ENCODE measurements at places on chromosomes 11 and 22.

DNA sequence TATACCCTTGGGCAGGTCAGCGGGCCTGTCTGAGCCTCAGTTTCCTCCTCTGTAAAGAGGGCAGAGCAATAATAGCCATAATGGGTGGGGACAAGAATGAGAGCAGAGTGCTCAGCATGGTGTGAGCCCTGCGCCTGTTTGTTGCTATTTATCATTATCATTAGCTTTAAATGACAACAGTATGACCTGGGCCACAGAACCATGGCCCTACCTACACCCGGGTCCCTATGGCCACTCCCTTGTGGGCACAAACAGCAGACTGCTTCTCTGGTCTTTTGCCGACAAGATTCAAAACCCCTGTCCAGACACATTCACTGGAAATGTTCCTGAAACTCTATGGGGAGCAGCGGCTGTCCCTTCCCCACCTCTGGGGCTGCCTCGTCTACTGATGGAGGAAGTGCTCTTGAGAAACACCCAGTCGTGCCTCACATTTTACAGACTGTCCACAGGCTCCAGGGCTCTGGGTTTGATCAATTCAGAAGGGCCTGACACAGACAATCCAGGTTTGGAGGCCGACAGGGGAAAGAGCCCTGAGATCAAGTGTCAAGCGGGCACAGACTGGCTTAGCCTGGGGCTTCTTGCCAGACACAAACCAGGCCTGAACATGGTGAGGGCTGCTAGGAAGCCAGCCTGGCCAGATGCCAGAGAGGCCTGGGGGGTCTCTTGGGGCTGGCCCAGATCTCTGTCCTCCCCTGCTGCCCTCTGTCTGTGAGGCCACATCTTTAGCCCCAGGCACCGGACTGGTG, 112.5 kb upstream of the CD82 start:
- DNase-seq: no peak

- DNase-seq: no peak
These were observed 135.2 kb upstream of the NAV2 start for GRCh38 chr11:19577391-19577975.

DNA sequence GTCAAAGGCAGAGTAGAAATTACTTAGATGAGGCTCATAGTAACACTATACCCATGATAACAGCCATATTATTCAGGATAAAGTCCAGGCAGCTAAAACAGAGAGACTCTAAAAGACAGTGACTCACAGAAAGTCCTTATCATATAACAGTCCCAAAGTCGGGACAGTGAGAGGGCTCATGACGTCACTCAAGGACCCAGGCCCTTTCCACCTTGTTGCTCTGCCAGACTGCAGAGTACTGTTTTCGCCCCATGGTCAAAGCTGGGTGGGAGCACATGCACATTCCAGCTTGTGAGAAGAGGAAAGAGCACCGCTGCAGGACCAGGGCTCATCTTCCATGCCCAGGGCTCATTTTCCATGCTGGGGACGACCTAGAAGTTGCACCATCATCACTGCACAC, 29.4 kb upstream of the NUP50 start:
- no peak for DNase-seq

DNA sequence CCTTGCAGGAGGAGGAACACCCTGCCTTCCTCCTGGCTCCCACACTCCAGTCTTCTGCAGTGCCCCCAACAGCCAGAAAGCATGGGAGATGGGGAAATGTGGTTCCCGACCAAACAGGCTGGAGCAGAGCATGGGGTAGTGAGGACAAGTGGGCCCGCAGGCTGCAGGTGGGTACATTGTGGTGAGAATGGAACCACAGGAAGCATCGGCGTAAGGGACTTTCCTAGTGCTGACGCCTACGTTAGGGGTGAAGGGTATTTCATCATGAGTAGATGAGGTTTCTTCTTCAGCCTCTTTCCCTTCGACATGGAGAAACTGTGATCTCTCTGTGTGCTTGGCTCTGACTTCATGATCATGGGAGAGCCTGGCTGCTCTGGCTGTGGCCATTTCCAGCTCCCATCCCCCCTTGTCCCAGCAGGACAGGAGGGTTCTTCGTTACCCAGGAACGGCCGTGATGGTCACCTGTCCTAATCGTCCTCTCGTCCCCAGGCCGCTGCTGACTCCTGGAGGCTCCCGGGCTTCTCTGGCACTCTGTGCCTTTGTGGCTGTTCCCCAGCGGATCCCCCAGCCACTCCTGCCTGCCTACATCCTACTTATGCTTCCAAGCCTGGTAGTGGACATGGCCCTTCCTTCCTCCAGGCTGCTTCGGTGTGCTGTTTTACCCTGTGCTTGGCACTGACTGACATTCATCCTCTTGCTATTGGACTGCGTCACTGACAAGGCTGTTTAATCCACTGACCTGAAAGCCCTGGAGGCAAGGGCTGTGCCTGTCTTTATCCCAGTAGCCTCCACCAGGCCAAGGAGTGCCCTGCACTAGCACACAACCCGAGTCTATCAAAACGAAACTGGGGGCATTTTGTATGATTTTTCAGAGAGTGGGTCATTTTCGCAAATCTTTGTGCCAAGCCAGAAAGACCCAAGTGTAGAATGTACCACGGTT, 65.2 kb upstream of the CECR2 start:
- DNase-seq: peak; percentile 42

DNA sequence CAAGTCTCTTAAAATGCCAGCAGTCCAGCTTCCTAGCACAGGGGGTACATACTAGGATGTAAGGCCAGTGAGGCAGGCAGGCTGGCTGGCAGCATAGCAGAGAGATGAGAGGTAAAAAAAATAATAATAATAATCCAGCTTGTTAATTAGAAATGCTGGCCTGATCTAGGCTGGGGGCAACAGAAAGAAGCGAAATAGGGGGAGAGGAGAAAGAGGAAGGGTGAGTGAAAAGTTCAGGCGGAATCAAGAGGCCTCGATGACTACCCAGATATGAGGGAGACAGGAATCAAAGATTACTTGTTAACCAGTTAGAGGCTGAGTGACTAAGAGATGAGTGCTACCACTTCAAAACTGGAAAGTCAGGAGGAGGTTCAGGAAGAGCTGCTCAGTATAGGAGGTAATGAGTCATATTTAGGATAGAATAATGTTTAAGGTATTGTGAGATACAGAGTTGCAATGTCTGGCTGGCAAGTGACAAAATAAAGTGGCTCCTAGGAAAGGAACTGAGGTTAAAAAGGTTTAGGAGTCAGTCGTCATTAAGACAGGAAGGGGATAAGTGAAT, 2.8 kb downstream of the ALKBH8 start:
- DNase-seq: no peak

DNA sequence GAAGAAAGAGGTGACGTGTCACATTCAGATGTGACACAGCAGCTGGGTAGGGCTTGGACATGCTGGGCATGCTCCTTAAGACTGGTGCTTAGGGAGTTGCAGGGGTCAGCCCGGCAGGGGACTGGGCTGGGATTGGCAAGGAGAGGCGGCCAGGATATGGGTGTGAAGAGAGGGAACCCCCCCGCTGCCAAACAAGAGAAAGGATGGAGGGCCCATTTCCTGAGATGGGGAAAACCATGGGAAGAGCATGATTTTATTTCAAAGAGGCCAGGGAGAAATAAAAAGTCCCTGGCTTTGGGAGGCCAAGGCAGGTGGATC, 5.3 kb downstream of the ATF4 start:
- DNase-seq: no peak

- no peak for DNase-seq
These were observed 436.0 kb downstream of the RAB38 start for GRCh38 chr11:87739261-87739660.

- no peak for DNase-seq
These were observed 2.8 kb downstream of the MYH9 start for GRCh38 chr22:36384766-36385481.

DNA sequence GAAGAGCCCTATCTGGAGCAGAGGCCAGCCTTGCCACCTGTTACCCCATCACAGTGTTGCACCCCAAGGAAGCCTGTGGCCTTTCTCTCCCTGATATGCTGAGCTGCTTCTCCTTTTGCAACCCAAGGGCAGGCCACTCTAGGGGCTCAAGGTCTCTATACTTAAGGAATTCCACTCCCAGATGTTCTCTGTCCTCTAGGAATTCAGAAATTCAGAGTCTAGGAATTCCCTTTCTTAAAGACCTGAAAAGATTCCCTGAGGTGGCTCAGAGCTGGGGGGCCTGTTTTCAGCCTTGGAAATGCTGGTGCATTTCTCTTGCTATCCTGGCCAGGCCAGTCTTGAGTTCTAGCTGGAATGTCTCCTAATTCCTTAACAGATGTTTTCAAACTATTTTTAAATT, 68.0 kb upstream of the OLFML1 start:
- no peak for DNase-seq

DNA sequence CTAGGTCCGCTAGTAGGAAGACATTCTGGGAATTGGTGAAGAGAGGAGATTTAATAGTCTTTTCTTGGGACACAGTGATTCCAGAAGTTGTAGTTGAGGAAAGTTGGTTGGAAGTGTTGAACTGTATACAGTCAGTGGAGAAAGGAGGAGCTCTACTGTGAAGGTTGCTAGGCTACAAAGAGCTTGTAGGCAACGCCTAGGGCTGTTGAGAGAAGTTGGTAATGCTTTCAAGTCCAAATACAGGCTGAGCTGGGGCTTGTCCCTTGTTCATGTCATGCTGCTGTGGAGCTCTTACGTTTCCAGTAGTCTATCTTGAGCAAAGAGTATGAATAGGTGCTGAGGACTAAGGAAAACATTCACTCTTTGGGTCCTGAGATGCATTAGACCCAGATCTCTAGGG, 1.1 kb downstream of the TBCEL start:
- DNase-seq: no peak

DNA sequence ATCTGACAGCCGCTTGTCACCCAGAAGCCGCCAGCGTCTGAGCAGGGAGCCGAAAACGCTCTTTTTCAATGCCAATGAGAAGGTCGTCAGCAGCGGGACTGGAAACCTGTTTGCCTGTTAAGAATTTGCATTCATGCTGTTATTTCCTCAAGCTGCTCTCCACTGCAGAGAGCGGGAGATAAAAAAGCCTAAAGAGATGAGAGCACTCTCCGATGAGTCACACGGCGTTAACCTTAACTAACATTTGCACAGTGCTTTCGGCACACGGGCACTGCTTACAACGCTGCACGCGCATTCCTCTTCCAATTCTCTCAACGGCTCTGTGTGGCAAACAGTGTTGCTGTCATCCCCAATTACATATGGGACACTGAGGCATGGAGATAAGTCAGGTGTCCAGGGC, 40.0 kb upstream of the RTL6 start:
- DNase-seq: no peak

- DNase-seq: no peak
These were observed 432 bp downstream of the TNKS1BP1 start for GRCh38 chr11:57324154-57324885.

- DNase-seq: no peak
These were observed 5.4 kb downstream of the PLA2G6 start for GRCh38 chr22:38176170-38176741.

GRCh38 chr22:37122598-37123180, 13.2 kb upstream of the TMPRSS6 start:
- no peak for DNase-seq

GRCh38 chr11:65260756-65261590, 789 bp upstream of the POLA2 start:
- no peak for DNase-seq

DNA sequence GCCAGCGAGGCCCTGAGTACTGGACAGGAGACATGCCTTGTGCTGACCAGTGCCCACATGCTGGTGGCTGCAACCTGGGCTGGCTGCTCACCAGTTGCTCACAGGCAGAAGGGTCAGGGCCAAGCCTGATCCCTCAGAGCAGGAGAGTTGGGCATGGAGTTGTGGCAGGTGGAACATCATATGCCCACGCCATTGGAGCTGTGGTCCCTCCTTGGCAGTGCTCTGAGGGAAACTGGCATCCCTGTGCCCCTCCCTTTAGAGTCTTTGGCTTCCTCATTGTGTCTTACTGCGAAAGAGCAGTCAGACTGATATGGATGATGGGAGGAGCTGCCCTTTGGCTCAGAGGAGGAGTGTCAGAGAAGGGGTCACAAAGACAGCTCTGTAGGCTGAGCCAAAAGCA, 3.1 kb upstream of the MYEOV start:
- no peak for DNase-seq

Measured in stimulated activated CD4-positive, alpha-beta T cell treated with anti-CD3 and anti-CD28 coated beads, Interleukin-12 subunit alpha, Interleukin-12 subunit beta, amount 100 ng/mL, for 48 hours (primary cell).